ENCODE measurements at places on chromosomes 5 and 9.

DNA sequence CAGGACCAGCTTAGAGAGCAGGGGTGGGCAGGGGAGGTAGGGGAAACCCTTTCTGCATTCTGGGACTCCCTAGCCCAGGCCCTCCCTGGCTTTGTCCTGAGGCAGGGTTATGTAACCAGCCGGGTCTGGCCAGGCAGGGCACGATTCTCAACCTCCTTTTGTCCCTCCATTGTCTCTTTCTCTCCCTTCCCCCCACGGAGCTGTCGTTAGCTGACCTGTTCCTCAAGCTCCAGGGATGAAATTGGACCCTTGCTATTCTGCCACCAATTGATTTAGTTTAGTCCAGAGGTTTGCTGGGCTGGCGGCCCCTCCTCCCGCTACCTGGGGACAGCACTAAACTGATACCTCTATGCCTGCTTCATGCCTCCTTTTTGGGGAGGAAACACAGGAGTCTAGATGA lies 9.4 kb upstream of the NDST1 start:
- no peak for DNase-seq

- DNase-seq = no peak
Observed at GRCh38 chr9:118711843-118712242, 657.4 kb downstream of the BRINP1 start.

DNA sequence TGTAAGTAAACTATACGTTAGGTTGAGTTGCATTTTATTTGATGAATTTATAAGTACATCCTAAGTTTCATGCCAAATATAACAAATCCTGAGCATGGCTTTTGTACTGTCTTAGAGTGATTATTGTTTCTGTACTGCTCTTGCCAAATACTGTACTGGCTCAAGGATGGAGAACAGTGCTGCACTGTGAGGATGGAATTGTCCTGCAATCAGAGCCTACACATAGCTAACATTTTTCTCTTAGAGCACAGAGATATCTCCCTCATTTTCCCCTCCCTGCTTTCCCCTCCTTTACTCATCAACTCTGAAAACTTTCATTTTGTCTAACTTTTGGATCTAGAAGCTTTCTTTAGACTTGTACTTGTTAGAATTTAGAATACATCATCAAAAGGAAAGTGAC lies 28.3 kb downstream of the LRRC70 start:
- DNase-seq = no peak

DNA sequence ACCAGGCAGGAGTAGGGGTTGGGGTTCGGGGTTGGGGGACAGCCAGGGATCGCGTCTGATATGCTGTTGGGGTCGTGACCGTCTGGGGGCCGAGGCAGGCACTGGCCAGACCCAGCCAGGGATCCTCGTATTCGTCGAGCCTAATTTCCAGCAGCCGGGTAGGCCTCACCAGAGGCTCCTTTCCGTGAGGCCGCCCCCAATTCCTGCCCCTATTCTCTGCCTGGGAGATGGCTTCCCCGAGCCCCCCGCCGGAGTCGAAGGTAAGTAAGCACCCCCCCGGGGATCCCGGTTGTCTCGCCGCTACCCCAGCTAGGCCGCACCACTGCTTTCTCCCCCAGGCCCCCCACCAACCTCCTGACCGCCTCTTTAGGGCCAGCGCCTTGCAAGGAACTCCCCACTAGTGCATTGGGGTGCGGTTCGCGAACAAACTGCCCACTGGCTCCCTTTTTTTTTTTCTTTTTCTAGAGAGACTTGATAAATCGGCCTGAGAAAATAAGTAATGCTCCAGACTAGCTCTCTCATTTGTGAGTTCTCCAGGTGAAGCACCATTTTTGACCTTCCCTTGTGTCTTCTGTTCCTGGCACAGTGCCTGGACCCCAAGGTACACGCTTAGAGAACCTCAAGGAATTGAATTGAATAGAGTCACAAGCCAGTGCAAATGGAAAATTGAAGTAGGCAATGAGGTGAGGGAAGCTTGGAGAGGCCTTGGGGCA lies 435 bp downstream of the ZNF189 start:
- DNase-seq = peak; percentile 59

DNA sequence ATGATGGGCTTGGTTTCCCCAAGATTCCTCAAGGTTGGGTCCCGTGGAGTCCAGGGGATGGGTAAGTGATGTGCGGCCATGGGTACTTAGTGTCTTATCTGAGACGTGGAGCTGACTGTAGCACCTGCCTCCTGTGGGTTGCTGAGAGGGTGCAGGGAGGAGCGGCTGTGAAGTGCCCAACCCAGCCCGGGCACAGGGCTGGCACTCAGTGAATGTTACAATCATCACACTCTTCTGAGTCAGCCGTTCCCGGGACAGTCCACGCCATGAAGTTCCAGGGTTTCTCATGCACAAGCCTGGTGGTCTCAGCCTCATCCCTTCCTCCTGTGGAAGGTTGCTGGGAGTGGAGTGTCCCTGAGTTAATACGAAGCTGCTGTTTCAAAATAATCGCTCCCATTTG lies 29.1 kb downstream of the NTNG2 start:
- no peak for DNase-seq

GRCh38 chr5:162852134-162852533 lies 585.3 kb upstream of the CCNG1 start:
- DNase-seq = no peak

GRCh38 chr9:136306211-136307208 lies 2.6 kb upstream of the CCDC187 start:
- DNase-seq = no peak

GRCh38 chr5:87266914-87267573 lies 639 bp upstream of the RASA1 start:
- no peak for DNase-seq

DNA sequence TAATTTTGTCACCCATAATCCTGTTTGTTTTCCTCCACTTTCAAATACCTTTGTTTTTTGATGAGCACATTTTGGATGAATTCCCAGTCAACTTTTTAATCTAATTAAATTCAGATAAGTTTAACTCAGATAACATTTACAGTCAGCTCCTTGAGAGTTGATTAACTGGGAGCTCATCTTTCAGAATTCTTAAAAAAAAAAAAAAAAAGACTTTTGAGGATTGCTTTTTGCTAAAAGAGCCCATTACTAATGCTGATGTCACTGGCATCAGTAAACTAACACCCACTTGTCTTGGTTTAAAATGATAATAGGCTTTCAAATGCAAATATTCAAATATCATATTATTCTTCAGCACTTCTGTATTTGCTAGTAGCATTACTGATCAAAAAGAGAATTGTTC lies 47.1 kb upstream of the NFIB start:
- no peak for DNase-seq

DNA sequence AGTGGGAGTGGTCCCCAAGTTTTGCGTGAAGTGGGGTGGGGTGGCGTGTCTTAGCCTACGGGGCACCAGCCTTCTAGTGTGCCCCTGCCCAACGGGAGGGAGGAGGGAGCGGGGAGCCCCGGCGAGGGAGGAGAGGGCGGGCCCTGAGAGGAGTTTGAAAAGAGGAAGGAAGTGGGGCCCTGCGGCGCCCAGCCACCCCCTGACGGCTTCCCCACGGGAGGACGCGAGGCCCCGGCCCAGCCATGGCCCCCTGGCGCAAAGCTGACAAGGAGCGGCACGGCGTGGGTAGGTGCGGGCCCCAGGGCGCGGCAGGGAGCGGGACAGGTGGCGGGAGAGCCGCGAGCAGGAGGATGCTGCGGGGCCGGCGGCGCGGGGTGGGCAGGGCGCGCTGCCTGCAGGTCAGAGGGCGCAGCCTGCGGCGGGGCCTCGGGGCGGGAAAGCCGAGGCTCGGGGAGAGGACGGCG lies at the start of gene DOCK2:
Gene DOCK2 (plus strand): TSS at position 191 of the 464 bp plus-strand sequence. CDS start 52 bp downstream, at position 243.
- peak; percentile 14 for DNase-seq

DNA sequence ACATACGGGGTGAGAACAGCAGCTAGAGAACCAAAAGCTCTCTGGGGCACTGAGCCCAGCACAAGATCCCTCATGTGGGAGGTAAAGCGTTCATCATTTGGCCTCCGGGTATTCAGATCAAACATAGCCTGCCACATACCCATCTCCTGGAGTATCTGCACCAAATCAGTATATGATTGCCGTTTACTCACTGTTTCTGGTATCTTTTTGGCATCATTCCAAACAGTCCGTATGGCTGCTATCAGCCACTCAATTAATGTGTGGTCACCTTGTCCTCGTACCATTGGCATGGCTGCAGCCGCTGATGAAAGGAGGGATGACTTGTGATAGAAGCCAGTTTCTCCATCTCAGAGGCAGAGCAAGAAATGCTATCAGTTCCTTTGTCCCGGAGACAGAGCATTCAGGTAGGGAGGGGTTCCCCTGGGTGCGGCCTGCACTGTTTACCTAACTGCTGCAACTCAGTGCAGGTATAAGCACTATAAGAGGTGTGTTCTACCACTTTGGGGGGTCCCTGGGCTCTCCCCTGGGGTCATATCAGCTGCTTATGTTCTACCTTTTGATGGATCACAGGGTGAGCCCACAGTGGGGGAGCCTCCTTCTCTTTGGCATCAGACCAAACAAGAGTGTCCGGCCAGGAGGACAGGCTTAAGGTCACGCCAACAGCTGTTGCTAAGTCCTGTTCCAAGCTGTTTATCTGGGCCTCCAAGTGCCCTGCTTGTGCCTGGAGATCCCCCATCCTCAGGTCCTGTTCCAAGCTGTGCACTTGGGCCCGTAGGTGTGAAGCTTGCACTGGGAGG lies 9.4 kb downstream of the DMAC1 start:
- DNase-seq = no peak

DNA sequence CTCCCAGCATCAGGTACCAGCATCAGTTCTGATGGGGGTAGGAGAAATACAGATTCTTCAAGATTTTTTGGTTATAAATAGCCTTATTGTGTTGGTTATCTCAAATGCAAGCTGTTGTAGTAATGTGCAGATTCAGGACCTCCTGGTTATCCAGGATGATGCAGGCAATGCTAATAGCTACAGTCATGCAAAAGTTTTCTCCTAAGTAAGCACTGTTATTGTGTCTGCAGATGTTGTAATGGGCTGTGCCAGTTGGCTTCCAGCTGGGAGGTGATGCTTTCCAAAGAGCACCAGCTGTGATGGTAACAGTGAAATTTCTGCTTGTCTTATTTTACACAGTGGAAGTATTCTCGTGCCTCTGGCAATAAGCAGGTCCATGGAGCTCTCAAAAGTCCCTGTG lies 719.2 kb upstream of the CTNND2 start:
- DNase-seq = no peak

DNA sequence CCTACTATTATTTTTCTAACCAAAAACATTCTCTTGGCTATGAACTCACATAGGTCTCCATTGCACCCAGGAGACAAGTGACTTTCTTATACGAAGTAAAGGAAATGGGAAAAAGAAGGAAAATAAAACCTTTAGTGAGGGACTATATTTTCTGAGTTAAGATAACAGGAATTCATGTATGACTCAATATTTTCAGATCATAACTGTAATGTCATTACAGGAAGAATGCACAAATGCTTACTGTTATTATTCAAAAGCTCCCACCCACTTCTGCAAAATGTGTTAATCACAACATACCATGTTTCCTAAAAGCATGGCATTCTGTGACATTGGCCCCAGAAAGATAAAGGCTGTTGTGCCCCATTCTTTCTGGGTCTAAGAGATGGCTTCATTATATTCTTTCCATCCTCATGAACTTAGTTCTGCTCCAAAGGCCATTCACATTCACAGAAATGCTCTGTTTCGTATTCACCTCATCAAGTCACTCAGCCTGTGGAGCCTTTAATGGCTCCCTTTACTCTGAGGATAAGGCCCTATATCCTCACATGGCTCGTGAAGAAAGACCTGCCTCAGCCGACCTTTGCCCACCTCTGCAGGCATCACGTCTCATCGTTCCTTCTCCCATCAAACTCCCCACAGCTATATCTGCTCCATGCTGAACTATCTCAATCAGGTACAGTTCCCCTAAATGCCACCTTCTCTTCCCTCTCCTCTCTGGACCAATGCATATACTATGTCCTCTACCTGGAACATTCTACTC lies 77.0 kb downstream of the ABCA1 start:
- no peak for DNase-seq

- DNase-seq = no peak
Observed at GRCh38 chr5:72559866-72560766, 52.9 kb upstream of the ZNF366 start.

- DNase-seq = no peak
Observed at GRCh38 chr5:175015028-175015685, 290.8 kb downstream of the MSX2 start.

DNA sequence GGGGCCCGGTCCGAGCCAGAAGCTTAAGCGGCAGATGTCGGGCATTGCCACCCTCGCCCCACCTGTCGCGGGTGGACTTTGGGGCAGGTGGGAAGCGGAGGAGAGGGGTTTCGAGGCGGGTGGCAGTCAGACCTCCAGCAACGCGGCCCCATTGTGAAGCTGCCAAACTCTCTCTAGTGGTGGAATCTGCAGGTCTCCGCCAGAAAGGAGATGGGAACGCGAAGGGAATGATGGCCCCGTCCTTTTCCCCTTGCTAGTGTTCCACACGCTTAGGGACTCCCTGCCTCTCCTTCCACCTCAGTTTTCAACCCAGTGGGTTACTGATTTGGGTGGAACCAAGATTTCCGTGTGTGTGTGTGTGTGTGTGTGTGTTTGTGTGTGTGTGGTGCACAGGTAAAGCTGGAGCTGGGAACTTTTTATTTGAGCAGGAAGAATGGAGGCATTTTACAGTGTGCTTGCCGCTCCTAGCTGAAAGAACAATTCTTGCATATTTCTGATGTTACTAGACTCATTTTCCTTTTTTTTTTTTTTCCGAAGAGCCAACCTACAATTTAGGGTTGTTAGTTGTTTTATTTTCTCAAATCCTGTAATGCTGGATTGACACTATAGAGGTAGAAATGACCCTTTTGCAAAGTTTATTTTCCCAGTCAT lies 1.3 kb downstream of the MACIR start:
- no peak for DNase-seq

GRCh38 chr5:51201024-51201423 lies 182.2 kb upstream of the ISL1 start:
- no peak for DNase-seq

- DNase-seq = no peak
Observed at GRCh38 chr5:132763181-132764036, 13.6 kb downstream of the SEPTIN8 start.

DNA sequence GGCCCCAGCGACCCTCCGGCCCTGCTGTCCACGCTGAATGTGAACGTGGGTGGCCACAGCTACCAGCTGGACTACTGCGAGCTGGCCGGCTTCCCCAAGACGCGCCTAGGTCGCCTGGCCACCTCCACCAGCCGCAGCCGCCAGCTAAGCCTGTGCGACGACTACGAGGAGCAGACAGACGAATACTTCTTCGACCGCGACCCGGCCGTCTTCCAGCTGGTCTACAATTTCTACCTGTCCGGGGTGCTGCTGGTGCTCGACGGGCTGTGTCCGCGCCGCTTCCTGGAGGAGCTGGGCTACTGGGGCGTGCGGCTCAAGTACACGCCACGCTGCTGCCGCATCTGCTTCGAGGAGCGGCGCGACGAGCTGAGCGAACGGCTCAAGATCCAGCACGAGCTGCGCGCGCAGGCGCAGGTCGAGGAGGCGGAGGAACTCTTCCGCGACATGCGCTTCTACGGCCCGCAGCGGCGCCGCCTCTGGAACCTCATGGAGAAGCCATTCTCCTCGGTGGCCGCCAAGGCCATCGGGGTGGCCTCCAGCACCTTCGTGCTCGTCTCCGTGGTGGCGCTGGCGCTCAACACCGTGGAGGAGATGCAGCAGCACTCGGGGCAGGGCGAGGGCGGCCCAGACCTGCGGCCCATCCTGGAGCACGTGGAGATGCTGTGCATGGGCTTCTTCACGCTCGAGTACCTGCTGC lies 839 bp downstream of the KCNV2 start:
- no peak for DNase-seq

Data from esophagus squamous epithelium (tissue), 5 donors.